ENCODE measurements at places on chromosomes 12 and 14.
A peak's percentile ranks its signal among the peaks of the same experiment; 100 is the strongest.

GRCh38 chr12:3145033-3145432 is 67.9 kb downstream of the TSPAN9 start:
- no peak for DNase-seq

DNA sequence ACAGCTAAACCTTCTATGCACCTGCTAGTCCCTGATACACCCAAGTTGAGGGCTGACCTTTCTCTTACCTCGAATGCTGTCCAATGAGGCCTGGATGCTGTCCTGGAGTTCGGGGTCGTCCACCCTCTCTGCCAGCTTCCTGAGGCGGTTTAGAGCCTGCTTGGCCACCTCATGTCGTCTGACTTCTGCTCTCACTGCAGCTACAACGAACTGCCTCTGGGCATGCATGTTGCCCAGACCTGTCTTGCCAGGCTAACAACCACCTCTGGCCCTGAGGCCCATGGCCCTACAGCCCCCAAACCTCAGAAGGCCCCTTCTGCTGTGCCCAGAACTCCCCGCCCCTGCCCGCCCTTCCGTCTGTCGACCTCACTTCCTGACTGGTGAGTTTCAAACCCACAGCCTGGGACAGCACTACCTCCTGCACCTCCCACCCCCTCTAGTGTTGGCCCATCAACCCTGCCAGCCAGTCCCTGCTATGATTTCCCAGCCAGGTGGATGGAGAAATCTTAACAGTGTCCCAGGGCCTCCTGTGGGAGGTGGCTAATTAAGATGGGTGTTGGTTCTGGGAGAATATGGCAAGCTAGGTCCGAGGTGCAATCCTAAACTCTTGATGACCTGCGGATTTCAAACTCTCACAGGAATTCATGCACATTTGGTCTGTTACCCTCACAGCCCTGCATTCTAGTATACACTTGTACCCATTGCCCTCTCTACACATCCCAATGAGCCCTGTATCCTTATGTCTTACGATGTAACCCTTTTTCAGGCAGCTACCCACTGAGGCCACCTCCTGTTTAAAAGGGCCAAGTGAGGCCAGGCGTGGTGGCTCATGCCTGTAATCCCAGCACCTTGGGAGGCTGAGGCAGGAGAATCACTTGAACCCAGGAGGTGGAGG is 2.7 kb upstream of the TSPAN31 start:
- no peak for DNase-seq

DNA sequence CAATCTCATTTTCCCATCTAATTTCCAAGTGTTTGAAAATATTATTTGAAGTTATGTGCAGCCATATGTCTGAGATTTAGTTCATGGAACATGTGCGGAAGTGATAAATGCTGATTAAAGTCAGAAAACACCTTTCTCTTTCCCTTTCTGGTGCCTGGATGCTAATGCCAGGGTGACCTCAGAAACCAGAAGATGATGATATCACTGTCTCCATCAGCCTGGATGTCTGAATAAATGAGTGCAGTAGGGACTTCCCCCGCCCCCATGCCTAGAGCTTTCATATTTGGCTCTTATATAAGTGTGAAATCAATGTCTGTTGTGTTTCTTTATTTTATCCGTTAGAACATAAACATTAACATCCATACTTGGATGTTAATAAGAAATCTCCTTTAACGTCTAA is 261.9 kb upstream of the LRIG3 start:
- no peak for DNase-seq

DNA sequence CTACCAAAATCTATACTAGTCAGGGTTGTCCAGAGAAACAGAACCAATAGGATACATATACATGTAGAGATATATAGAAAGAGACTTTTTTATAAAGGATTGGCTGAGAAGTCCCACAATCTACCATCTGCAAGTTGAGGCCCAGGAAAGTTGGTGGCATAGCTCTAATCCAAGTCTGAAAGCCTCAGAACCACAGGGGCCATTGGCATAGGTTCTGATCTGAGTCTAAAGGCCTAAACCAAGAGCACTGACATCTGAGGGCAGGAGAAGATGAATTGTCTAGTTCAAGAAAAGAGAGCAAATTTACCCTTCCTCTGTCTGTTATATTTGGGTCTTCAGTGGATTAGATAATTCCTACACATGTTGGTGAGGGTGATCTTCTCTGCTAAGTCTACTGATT is 433.1 kb downstream of the ADAMTS20 start:
- no peak for DNase-seq

GRCh38 chr14:84688297-84689025 is 841.5 kb upstream of the FLRT2 start:
- no peak for DNase-seq

DNA sequence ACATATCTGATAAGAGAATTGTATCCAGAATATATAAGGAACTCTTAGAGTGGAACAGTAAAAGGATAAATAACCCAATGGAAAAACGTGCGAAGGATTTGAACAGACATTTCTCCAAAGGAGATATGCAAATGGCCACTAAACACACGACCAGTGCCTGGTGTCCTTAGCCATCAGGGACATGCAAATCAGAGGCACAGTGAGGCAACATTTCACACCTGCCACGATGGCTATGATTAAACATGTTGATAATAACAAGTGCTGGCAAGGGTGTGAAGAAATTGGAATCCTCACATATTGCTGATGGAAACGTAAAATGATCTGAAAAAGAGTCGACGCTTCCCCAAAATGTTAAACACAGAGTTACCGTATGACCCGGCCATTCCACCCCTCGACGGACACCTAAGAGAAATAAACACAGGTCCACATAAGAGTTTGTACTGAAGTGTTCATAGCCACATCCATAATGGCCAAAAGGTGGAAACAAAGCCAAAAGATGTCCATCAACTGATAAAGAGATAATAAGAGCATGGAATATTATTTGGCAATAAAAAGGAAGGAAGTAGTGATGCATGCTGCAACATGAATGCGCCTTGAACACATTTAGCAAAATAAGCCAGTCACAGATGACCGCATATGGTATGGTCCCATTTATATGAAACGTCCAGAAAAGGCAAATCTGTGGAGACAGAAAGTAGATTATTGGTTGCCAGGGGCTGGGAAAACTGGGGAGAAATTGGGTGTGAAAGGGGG is 6.3 kb upstream of the TMEM121 start:
- peak; percentile 60 for DNase-seq

- no peak for DNase-seq
These were observed 158.9 kb upstream of the BTG1 start for GRCh38 chr12:92304371-92305055.

DNA sequence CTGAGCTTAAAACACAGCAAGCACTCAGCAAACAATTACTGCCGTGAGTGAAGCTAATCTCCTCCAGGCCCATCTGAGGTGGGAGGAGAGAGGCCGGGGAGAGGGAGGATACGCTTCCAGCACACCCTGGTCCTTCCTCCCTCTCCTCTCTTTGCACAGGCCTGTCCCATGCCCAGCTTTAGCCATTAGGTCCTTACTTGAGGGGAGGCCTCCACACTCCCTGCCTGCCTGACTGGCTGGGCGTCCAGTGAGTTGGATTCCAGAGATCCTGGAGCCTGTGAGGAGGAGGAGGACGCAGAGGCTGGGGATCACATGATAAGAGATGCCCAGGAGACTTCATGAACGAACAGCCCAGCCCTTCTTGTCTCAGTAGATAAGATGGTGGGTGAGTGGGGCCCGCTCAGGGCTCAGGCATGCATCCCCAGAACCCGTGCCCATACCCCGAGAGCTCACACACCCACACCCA is 65.1 kb upstream of the NCOR2 start:
- DNase-seq, result no peak

DNA sequence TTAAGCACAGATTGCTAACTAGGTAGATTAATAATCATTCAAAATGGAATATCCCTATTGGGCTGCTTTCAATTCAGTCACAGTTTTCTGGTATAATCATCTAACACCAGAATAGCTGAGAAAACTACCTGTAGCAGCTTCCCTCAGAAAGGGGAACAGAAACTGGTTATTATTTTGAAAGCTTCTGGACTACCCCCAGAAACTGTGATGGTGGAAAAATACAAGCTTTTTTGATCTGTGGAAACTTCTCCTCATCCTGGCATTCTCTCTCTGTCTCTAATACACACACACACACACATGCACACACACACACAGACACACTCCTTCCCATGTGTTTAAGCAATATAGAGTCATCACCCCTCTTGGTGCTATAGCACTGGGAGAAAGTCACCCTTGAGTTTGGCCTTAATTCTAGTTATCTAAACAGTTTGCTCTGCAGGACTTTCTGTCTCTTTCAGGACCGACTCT is 251.5 kb upstream of the LMO3 start:
- no peak for DNase-seq

GRCh38 chr14:89678768-89679167 is 261.7 kb upstream of the FOXN3 start:
- no peak for DNase-seq

DNA sequence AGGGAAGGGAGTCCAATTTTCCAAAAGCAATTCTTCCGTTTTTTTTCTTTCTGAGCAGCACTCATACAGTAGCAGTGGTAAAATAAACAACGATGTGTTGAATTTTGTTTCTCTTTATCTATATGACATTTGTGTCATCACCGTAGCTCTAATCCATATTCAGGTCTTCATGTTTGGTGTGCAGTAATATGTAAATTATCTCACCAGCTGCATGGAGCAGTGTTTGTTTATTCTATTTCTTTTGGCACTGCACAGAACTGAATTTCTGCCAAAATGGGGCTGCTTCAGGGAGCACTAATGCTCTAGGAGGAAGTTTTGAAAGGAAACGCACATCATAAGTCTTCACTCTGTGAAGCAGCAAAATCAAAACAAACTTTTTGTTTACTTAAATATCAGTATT is 130.0 kb upstream of the NPAS3 start:
- peak; percentile 58 for DNase-seq

All from NCI-H526 (cell line).